ENCODE measurements at places on chromosomes 7 and 10.

GRCh38 chr7:132117636-132118035 lies 458.6 kb downstream of the PLXNA4 start:
- no peaks in the 10 kb centered on the region for H3K4me1 ChIP-seq
- no peak overlapping the region for H3K4me3 ChIP-seq
- no peak for DNase-seq
- H3K27me3 ChIP-seq = peaks cover 21% of the 10 kb centered on the region
- H3K36me3 ChIP-seq = no peaks in the 10 kb centered on the region

- H3K4me3 ChIP-seq = no peak overlapping the region
- no peak overlapping the region for H3K27ac ChIP-seq
- no peak for DNase-seq
- peaks cover 2% of the 10 kb centered on the region for H3K36me3 ChIP-seq
Measured at GRCh38 chr10:26970667-26971066, 109.9 kb upstream of the ABI1 start.

- H3K27ac ChIP-seq = no peak overlapping the region
- H3K4me1 ChIP-seq = no peaks in the 10 kb centered on the region
- H3K27me3 ChIP-seq = no peaks in the 10 kb centered on the region
- DNase-seq = no peak
- H3K36me3 ChIP-seq = no peaks in the 10 kb centered on the region
- H3K4me3 ChIP-seq = no peak overlapping the region
Measured at GRCh38 chr10:64142395-64142794, 621.2 kb downstream of the REEP3 start.

DNA sequence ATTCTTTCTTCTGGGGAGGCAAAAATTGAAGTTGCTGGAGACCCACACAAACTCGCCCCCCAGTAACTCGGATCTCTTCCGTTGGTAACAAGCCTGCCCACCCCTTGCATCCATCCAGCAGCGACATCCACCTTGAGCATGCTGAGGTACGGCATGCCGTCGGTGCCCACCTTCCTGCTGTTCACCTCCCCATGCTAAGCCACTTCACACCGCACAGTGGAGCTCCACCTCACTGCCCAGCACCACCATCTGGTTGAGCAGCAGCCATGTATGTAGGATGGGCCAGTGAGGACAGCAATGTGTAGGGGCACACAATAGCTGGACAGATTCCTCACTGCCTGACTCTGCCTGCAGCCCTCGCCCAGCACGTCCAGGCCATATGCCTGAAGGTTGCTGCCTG lies 138.1 kb upstream of the ZNF92 start:
- peaks cover 4% of the 10 kb centered on the region for H3K36me3 ChIP-seq
- H3K27me3 ChIP-seq = peaks cover 11% of the 10 kb centered on the region
- DNase-seq = no peak

- no peak for DNase-seq
- H3K27me3 ChIP-seq = no peaks in the 10 kb centered on the region
- no peaks in the 10 kb centered on the region for H3K36me3 ChIP-seq
- no peaks in the 10 kb centered on the region for H3K4me1 ChIP-seq
- no peak overlapping the region for H3K27ac ChIP-seq
Measured at GRCh38 chr7:109915670-109916069, 1175.3 kb upstream of the LRRN3 start.

GRCh38 chr7:24169077-24169624 lies 114.8 kb upstream of the NPY start:
- no peaks in the 10 kb centered on the region for H3K4me1 ChIP-seq
- H3K4me3 ChIP-seq = no peak overlapping the region
- H3K27me3 ChIP-seq = peaks cover 24% of the 10 kb centered on the region
- no peaks in the 10 kb centered on the region for H3K36me3 ChIP-seq
- no peak for DNase-seq

GRCh38 chr7:24477398-24478136 lies 95.7 kb upstream of the PALS2 start:
- DNase-seq = no peak
- no peak overlapping the region for H3K27ac ChIP-seq
- H3K4me3 ChIP-seq = no peak overlapping the region
- peaks cover 4% of the 10 kb centered on the region for H3K36me3 ChIP-seq
- H3K4me1 ChIP-seq = no peaks in the 10 kb centered on the region

GRCh38 chr10:84194424-84195043 lies at the start of gene CDHR1:
CDHR1 (plus strand) TSS chr10:84194537; CDS start chr10:84194761, 224 bp downstream.
- H3K4me1 ChIP-seq = peaks cover 8% of the 10 kb centered on the region
- peak within 1 kb of the TSS; percentile 73 for H3K4me3 ChIP-seq
- DNase-seq = no peak
- peaks cover 3% of the 10 kb centered on the region for H3K36me3 ChIP-seq
- H3K27me3 ChIP-seq = peaks cover 7% of the 10 kb centered on the region

- peaks cover 73% of the 10 kb centered on the region for H3K4me1 ChIP-seq
- no peaks in the 10 kb centered on the region for H3K27me3 ChIP-seq
- H3K36me3 ChIP-seq = peaks cover 21% of the 10 kb centered on the region
- DNase-seq = no peak
Measured at GRCh38 chr7:44636926-44637325, 30.5 kb downstream of the OGDH start.

GRCh38 chr10:80468002-80468401 lies 13.9 kb downstream of the TSPAN14 start:
- H3K4me3 ChIP-seq = peak overlapping the region; percentile 73
- peak overlapping the region; percentile 92 for H3K27ac ChIP-seq
- peaks cover 24% of the 10 kb centered on the region for H3K36me3 ChIP-seq
- peaks cover 93% of the 10 kb centered on the region for H3K4me1 ChIP-seq
- DNase-seq = no peak
- H3K27me3 ChIP-seq = no peaks in the 10 kb centered on the region

DNA sequence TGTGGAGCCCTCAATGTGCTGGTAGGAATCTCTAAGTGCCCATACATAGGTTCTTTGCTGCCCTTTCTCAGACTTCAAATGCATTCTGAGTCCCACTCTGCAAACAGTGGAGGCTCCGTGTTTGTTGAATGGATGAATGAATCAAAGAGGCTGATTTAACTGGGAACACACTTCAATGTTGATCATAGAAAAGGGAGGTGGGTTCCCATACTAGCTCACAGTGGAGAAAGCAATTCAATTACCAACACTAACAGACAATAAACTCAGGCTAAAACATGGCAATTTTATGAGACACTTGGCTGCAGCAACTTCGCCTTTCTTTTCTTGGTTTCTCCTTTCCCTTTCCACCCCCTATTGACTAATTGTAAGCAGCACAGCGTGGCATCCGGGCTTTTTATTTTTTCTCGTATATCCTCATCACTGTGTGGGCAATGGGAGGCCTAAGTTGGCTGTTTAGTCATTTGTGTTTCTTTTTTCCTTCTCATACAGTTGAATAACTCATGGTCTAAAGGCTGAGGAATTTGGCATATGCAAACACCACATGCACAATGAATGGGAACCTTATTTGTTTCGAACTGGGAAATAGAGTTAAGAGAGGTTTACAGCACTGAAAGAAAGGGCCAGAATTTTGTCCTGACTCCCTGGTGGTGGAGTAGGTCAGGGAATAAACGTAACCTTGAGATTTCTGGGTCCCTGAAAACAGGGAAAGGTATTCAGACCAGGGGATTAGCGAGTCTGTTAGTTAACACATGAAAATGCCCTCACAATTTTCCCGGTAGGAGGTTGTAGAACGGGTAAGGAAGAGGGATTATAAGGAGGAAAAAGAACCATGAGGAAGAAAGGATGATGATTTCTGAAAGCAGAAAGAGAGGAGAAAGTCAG lies 858.5 kb downstream of the KCNMA1 start:
- H3K36me3 ChIP-seq = no peaks in the 10 kb centered on the region
- no peaks in the 10 kb centered on the region for H3K4me1 ChIP-seq
- H3K4me3 ChIP-seq = no peak overlapping the region
- H3K27ac ChIP-seq = no peak overlapping the region
- H3K27me3 ChIP-seq = no peaks in the 10 kb centered on the region

DNA sequence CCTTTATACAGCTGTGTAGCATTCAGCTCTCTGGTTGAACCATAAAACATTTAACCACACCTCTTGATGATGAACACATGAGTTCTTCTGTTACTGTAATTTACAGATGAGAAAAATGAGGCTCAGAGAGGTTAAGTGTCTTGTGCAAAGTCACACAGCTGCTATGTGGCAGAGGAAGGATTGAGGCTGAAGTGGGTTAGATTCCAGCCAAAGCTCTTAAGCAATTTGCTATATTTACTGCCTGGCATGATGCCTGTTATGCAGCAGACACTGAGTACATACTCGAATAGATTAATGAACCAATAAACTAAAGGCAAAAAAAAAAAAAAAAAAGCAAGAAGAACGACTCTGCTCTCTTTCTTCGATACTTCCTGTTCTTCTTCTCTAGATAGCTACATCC lies 35.7 kb downstream of the GFRA1 start:
- no peak overlapping the region for H3K4me3 ChIP-seq
- DNase-seq = no peak
- no peaks in the 10 kb centered on the region for H3K27me3 ChIP-seq
- H3K36me3 ChIP-seq = no peaks in the 10 kb centered on the region

DNA sequence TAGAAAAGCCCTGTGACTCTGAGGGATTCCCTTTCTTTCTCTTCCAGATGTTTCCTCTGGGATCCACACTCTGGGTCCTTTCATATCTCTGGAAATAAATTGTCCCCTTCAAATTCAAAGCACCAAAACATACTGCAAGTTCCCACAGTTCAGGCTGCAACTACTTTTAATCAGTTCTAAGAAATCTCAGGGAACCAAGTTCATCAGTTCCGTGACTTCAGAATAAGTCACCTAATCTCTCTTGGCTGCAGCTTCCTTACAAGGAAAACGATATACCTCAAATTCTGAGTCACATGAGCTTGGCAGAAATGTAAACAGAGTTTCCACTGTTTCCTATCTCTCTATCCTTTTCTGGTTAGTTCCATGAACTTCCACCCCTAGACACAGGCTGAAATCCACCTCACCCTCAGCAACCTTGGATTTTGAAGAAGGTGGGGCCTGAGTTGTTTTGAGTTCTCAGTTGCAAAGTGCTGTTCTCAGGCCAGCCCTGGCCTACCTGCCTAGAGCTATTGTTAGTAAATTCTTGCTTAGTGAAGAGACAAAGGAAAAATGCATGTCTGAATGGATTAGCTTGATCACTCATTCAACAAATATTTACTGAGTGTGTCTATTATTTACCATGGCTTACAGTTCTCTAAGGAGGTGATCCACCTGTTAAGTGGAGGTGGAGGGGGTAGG lies 59.3 kb upstream of the IL6 start:
- H3K36me3 ChIP-seq = no peaks in the 10 kb centered on the region
- H3K27me3 ChIP-seq = peaks cover 27% of the 10 kb centered on the region
- DNase-seq = no peak

DNA sequence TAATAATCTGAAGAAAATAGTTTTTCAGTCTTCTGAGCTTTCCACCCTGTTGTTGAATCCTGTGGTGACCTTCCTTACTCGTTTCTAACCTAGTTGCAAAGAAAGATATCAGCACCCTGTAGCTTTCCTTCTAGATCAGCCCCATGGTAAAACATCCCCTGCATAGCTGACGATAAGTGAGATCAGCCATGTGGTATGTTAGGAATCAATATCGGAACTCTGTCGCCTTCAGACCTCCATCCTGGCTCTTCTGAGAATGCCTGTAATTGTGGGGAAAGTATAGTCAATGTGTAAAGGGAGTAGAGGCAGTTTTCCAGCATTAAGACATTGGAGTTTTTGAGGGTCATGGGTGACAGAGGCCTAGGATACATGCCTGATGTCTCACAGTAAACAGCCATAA lies 151.8 kb downstream of the LRRC4 start:
- no peak overlapping the region for H3K27ac ChIP-seq
- DNase-seq = no peak
- H3K4me3 ChIP-seq = no peak overlapping the region
- H3K27me3 ChIP-seq = no peaks in the 10 kb centered on the region

GRCh38 chr10:91944880-91945630 lies 21.5 kb downstream of the BTAF1 start:
- no peak for DNase-seq
- peaks cover 25% of the 10 kb centered on the region for H3K36me3 ChIP-seq
- peaks cover 11% of the 10 kb centered on the region for H3K4me1 ChIP-seq
- no peak overlapping the region for H3K4me3 ChIP-seq
- H3K27ac ChIP-seq = no peak overlapping the region

GRCh38 chr10:78004215-78005026 lies 24.9 kb downstream of the POLR3A start:
- peaks cover 7% of the 10 kb centered on the region for H3K4me1 ChIP-seq
- H3K27ac ChIP-seq = no peak overlapping the region
- no peaks in the 10 kb centered on the region for H3K27me3 ChIP-seq
- no peak for DNase-seq

DNA sequence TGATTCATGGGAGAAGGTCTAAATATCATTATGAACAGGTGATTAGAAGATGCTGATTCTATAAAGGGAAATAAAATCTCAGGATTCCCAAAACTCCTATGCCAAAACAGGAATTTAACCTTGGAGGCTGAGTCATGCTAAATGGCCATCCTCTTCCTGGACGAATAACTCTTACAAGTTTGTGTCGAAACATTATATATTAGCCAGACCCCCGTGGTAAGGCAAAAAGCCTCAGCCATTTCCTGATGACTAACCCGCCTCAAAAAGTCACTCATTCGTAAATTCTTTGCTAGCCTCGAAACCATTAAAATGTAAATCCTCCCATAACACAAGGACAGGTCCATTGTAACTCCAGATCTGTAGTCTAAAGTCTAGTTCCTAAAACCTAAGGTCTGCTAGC lies 32.0 kb downstream of the CUL2 start:
- peaks cover 29% of the 10 kb centered on the region for H3K4me1 ChIP-seq
- no peak overlapping the region for H3K4me3 ChIP-seq
- H3K27ac ChIP-seq = no peak overlapping the region
- H3K36me3 ChIP-seq = peaks cover 39% of the 10 kb centered on the region
- no peak for DNase-seq

DNA sequence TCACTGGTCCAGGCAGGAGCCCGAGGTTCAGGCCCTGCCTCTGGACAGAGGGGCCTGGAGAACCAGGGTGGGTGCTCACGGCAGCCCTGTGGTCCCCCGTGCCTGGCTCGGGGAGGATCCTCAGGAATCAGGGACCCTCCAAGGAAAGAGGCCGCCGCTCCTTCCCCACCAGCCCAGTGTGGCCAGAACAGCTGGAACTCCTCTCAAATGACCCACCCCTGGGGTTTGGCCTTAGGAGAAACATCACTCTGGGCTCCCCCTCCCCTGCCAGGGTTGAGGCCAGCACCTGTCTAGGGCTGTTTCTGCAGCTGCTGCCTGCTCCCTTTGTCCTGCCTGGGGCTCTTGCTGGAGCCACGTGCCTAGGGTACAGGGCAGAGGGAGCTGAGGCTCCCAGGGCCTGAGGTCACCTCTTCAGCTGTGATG lies 161.0 kb downstream of the RNF216 start:
- H3K4me3 ChIP-seq = no peak overlapping the region
- no peaks in the 10 kb centered on the region for H3K27me3 ChIP-seq
- H3K4me1 ChIP-seq = no peaks in the 10 kb centered on the region
- DNase-seq = no peak
